Ovary (tissue), 10 donors: ENCODE measurements at places on chromosomes 4 and X. TPM values are rescaled to one million over a fixed set of nuclear protein-coding genes. Genes with fewer than 3 reads are reported as not detected.

The CT83 gene
- polyA plus RNA-seq: not detected

The OCIAD1 gene
- 241 TPM for polyA plus RNA-seq

The ADH4 gene
- polyA plus RNA-seq: not detected

The CT55 gene
- polyA plus RNA-seq: not detected

The FMR1 gene
- polyA plus RNA-seq: 37.6 TPM

The STPG2 gene
- polyA plus RNA-seq: 0.06 TPM

The MAGEB5 gene
- not detected for polyA plus RNA-seq
